Ovary (tissue), 10 donors: ENCODE measurements at places on chromosomes 1 and 21. TPM values are rescaled to one million over a fixed set of nuclear protein-coding genes. Genes with fewer than 3 reads are reported as not detected.
A peak's percentile ranks its signal among the peaks of the same experiment; 100 is the strongest.

LCE1E gene
- total RNA-seq, result not detected

GPR153 gene
- total RNA-seq, result 23.9 TPM

PRR9 gene
- not detected for total RNA-seq

SLFNL1 gene
- total RNA-seq, result 0.72 TPM

TNNT2 gene
- total RNA-seq, result 0.36 TPM

IL12RB2 gene
- total RNA-seq, result 0.61 TPM

DNA sequence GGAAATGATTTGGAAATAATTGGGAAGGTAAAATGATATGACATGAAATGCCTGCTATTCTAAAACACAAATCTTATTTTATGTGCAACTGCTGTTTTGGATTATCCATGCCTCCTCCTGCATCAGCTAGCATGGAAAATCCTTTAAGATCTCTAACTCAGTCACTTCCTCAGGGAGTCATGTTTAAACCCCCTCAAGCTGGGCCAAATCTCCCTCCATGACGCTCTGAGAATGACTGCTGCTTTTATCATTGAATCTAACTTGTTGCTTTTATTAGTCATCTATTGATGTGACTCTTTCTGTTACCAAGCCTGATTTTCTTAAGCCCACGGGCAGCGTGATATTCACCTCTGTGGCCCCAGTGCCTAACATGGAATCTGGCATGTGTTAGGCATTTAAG is 324.8 kb downstream of the DISC1 start:
- H3K27ac ChIP-seq, result no peak overlapping the region
- no peaks in the 10 kb centered on the region for H3K27me3 ChIP-seq
- H3K4me3 ChIP-seq, result no peak overlapping the region
- no peaks in the 10 kb centered on the region for H3K36me3 ChIP-seq

DNA sequence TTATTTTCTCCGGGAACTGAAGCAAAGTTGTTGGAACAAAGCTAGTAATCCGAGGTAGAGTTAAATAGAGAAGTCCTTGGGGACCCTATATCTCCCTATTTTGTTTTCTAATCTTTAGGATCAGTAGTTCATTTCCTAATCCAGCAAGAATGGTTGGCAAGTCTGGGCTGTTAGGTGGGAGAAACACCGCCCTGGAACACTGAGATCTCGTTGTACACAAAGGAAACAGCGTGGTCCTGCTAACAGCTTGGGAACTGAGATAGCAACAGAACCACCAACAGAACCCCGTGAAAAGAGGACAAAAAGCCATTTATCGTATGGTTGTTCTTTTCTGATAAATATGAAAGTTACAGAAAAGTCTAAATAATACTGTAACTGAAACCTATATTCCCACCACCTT is 121.9 kb upstream of the CDC42BPA start:
- H3K27ac ChIP-seq, result peak overlapping the region; percentile 59
- no peak for DNase-seq
- H3K27me3 ChIP-seq, result no peaks in the 10 kb centered on the region
- peaks cover 9% of the 10 kb centered on the region for H3K4me1 ChIP-seq
- no peak overlapping the region for H3K4me3 ChIP-seq
- H3K36me3 ChIP-seq, result no peaks in the 10 kb centered on the region

- no peaks in the 10 kb centered on the region for H3K4me1 ChIP-seq
- no peaks in the 10 kb centered on the region for H3K27me3 ChIP-seq
These were observed 6.9 kb upstream of the NOS1AP start for GRCh38 chr1:162062542-162063015.

GRCh38 chr1:178174539-178174938 is 80.6 kb downstream of the RASAL2 start:
- H3K36me3 ChIP-seq, result no peaks in the 10 kb centered on the region
- no peak overlapping the region for H3K4me3 ChIP-seq
- peaks cover 2% of the 10 kb centered on the region for H3K4me1 ChIP-seq
- H3K27ac ChIP-seq, result no peak overlapping the region
- no peak for DNase-seq
- no peaks in the 10 kb centered on the region for H3K27me3 ChIP-seq

DNA sequence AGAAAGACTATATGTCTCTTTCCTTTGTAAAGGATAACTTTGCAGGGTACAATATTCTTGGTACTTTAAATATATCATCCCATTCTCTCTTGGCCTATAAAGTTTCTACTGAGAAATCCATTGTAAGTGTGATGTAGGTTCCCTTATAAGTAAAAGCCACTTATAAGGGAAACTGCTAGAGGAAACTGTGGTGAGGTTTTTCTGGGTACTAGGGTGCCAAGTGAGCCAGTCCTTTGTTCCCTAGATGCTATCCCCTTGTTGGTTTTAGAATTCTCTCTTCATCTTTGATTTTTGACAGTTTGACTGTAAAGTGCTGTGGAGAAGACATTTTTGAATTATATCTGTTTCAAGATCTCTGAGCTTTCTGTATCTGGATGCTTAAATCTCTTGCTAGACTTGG is 108.9 kb upstream of the NEK7 start:
- H3K4me3 ChIP-seq, result no peak overlapping the region
- no peaks in the 10 kb centered on the region for H3K36me3 ChIP-seq
- H3K27me3 ChIP-seq, result no peaks in the 10 kb centered on the region
- no peak overlapping the region for H3K27ac ChIP-seq
- no peak for DNase-seq

DNA sequence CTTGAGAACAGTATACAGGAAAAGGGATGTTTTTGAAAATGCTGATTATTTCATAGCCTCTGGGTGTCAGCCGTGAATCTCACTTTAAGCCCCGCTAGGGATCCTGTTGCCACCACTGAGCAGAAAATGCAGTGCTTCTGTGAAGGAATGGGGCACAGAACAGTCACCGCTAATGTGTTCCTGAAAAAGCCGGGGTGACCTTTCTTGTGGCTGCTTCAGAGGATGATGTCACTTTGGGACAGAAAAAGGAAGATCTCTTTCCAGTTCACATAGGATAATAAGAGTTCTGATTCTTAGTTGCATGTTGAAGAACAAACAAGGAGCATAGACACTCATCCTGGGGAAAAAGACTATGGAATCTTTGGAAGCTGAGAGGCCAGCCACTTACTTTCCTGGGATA is 349.6 kb downstream of the DISC1 start:
- H3K27me3 ChIP-seq, result no peaks in the 10 kb centered on the region
- H3K36me3 ChIP-seq, result no peaks in the 10 kb centered on the region
- DNase-seq, result no peak
- no peaks in the 10 kb centered on the region for H3K4me1 ChIP-seq

DNA sequence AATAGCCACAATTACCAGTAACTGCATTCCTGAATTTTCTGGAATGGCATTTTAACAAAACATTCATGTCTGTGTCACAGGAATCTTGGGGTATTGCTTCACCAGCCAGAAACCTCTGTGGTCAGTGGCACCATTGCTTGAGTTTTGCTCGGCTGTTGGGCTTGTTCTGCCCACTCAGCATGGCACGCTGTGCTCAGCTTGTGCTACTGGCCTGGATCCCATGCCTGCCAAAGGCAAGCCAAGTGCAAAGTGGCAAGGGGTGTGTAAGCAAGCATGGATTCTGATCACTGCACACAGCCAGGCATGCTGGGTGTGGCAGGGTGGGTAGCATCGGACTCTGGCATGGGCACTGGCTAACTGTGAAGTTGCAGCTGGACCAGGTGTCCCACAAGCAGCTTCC is 1150.9 kb downstream of the MRPL39 start:
- no peaks in the 10 kb centered on the region for H3K27me3 ChIP-seq
- no peak overlapping the region for H3K4me3 ChIP-seq
- DNase-seq, result no peak
- H3K27ac ChIP-seq, result no peak overlapping the region

GRCh38 chr1:114209971-114210370 is 56.3 kb upstream of the SYT6 start:
- DNase-seq, result no peak
- no peak overlapping the region for H3K27ac ChIP-seq
- no peaks in the 10 kb centered on the region for H3K27me3 ChIP-seq
- no peak overlapping the region for H3K4me3 ChIP-seq
- H3K36me3 ChIP-seq, result no peaks in the 10 kb centered on the region

DNA sequence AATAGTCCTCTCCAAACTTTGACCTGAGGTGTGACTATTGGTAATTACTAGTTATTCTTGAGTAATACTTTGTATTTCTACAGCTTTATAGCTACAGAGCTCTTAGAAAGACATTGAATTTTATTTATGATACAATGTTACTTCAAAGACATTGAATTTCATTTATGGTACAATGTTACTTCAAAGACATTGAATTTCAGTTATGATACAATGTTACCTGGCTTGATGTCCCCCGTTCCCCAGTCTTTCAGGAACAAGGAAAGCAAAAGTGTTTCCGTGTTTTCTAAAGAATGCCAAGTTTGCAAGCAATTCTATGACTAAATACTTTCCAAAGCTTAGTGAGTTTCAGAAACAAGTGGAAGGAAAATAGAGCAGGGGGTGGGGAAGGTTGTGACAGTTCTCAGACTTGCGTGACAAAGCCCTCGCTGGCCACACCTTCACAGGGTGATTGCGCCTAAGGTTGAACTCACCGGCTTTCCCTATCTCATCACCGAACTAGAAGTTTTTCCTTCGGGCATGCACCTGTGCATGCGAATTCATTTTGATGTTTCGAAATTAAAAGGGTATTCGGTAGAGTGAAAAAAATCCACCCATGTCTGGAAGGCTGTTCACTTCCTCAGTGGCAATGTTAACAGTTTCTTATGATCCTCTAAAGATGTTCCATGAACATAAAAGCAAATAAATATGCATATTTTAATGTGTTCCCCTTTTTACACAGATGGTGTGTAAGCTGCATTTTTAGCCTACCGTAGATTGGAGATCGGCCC is 909 bp upstream of the PAXBP1 start:
- DNase-seq, result no peak
- H3K4me3 ChIP-seq, result peak overlapping the region; percentile 47
- H3K27me3 ChIP-seq, result no peaks in the 10 kb centered on the region
- H3K4me1 ChIP-seq, result peaks cover 5% of the 10 kb centered on the region
- H3K36me3 ChIP-seq, result no peaks in the 10 kb centered on the region

- no peak for DNase-seq
- H3K4me3 ChIP-seq, result peak within 1 kb of the TSS; percentile 10
- no peaks in the 10 kb centered on the region for H3K4me1 ChIP-seq
- H3K27ac ChIP-seq, result no peak within 1 kb of the TSS
These were observed at the start of gene KANK4 for GRCh38 chr1:62318756-62319544. KANK4 (minus strand) TSS chr1:62319434; CDS start chr1:62281564, 37,870 bp downstream.

DNA sequence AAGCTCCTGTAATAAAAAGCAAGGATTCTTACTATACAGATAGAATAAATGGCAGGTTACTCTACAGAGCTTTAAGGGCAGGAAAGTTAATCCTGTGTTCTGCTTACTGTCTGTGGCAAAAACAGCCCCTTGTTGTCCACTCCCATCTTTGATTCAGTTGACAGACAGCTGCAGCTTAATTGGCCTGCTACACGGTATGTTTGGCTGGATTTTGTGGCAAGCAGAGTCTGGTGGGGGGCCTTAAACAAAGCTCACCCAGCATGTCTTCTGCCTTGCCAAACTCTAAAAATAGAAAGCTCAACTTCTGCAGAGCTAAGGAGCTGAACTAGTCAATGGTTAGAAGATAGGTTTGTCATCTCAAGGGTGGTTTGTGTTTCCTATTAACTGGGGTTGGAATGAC is 407.2 kb downstream of the HLX start:
- no peaks in the 10 kb centered on the region for H3K27me3 ChIP-seq
- H3K36me3 ChIP-seq, result no peaks in the 10 kb centered on the region
- H3K4me3 ChIP-seq, result no peak overlapping the region
- H3K27ac ChIP-seq, result no peak overlapping the region
- DNase-seq, result no peak

DNA sequence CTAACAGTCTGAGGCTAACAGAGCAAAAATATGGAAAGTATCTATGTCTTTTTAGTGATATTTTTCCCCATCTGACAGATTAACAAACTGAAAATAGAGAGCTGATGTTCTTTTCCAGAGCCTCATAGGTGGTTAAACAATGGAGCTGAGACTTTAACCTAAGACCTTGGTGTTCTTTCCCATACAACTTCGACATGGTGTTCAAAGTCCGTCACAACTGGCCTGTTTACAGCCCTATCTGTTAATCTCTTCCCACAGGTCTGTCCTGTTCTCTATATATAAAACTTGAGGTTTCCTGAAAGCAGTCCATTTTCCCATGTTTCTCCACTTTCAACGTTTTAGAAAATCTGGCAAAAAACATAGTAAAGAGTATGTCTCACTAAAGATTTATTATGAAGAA is 395.7 kb downstream of the BRINP2 start:
- H3K4me1 ChIP-seq, result no peaks in the 10 kb centered on the region
- no peak for DNase-seq
- no peaks in the 10 kb centered on the region for H3K36me3 ChIP-seq
- no peak overlapping the region for H3K27ac ChIP-seq
- no peaks in the 10 kb centered on the region for H3K27me3 ChIP-seq

GRCh38 chr1:156416993-156417392 is 48.0 kb downstream of the RHBG start:
- H3K27me3 ChIP-seq, result peaks cover 13% of the 10 kb centered on the region
- H3K4me3 ChIP-seq, result no peak overlapping the region
- no peak for DNase-seq
- no peaks in the 10 kb centered on the region for H3K36me3 ChIP-seq
- H3K4me1 ChIP-seq, result peaks cover 5% of the 10 kb centered on the region
